ENCODE measurements at places on chromosomes 2 and 18.

DNA sequence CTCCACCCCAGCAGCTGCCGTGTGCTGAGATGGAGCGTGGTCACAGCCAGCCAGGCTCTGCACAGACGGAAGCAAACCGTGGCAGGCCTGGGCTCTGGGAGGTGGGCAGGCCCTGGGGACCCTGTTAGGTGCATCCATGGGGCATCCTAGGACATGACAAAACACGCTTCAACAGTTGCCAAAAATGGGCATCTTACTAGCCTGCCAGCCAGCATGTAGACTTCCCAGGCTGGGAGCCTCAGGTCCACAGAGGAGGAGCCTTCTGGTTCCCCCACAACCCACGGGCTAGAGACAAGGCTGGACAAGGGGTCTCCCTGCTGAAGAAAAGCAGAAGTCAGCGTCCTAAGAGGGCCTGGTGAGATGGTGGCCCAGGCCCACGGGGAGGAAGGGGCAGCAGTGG, 139.5 kb downstream of the HDAC4 start:
- DNase-seq: no peak

- no peak for DNase-seq
These were observed 40.9 kb upstream of the ST8SIA3 start for GRCh38 chr18:57311472-57311871.

GRCh38 chr2:232250246-232251175, 128.0 kb upstream of the ALPP start:
- DNase-seq: no peak

DNA sequence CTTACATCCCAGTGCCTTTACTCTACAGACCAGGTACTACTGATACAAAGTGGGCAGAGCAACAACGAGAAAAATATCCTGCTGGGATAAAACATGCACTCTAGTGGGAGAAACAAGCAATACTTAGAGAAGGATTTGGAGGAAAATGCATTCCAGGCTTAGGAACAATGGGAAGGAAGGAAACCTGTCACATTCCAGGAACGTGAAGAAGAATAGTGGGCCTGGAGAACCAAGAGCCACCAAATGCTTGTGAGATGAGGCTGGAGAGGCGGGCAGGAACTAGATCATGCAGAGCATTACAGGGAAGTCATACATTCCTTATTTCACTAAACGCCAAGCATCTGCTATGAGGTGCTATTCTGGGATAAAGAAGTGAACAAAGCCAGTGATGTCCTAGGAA, 342.3 kb downstream of the DCC start:
- no peak for DNase-seq

- DNase-seq: no peak
These were observed 69.6 kb downstream of the EML4 start for GRCh38 chr2:42238644-42239288.

DNA sequence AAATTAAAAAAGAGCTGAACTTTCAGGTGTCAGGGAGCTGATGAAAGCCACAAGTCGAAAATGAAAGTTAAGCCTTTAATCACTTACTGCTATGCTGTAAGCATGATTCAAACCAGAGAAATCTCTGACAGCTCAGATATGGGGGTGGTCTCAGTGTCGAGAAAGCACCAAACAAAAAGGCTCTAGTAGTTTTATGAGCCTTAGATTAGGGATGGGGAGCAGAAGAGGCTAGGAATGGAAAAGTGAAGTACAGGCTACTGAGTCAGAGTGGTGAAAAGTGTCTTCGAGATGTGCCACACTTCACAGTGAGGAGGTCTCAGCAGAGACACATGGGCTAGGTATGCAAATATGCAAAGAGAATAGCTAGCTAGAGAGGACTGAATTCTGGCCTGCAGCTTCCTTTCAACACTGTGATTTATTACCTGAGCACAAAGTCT, 482.2 kb downstream of the SPAG16 start:
- no peak for DNase-seq

DNA sequence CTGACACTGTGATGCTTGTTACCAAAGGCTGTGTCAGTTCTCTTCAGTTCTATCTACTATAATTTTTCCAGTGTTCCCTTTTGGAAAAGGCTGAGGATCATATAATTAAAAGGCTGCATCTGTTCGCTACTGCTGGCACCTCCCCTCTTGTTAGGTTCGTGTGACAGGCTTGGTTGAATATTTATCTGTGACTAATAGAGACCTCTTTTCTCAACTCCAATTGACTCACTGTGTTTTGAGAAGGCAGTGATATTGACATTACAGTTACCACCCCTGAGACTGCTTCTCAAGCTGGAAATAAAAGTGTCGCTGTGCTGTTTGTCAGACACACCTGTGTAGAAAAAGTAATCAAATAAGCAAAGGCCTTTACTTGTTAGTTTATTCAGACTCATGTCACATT, 205.5 kb upstream of the KCNH7 start:
- DNase-seq: no peak

- DNase-seq: no peak
These were observed 541.7 kb upstream of the MEX3C start for GRCh38 chr18:51739044-51739666.

DNA sequence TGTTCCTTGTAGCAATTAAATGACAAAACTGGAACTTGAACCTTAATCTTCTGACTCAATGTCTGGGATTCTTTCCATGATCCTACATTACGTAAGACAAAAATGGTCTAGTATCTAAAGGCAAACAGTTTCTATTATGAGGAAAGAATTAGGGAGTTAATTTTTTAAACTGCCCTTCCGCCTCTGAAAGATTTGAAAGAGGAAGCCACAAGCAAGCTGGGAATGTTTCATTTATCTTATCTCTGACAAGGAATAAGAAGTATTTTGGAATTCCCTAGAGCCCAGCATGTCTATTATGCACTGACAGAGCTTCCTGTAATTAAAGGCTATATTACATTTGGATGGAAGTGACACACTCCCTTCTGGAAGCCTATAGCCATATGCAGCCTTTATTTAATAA, 558.8 kb upstream of the CDH2 start:
- DNase-seq: peak; percentile 56

DNA sequence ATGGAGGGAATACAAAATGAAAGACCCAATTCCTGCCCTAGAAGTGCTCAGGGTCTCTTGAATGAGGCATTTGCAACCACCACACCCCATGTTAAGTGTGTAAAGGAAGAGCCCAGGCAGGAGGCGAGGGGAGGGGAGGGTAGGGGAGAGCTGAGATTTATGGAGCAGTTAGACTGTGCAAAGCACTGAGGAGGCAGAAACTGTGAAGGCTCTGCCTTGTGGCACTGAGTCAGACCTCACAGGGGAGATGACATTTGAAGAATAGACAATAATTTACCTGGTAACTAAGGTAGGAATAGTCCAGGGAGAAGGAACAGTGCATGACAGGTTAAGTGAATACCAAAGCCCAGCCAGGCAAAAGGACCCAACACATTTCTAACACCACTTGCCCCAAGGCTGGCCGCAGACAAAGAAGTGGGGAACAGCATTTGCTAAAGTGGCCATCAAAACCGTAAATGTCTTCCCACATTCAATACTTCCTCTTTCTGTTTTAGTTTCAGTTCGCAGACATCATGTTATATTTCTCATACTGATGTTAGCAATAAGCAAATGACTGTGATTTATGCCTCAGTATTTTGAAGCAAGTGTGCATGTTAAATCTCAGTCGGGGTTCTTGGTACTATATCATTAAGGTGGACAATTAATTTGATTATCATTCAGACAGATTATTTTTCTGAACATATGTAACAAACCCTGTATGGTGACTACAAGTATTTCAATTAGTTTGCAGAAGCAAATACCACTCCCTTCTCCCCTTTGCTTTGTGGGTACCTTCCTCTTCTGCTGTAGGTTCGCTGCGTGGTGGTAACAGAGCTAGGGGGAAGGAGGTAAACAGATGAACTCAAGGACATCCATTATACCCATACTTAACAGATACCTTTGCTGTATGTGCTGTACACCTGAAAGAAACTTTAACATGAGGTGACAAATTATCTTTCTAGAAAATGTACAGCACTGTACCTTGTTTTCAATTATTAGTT, 27.5 kb downstream of the CDH20 start:
- no peak for DNase-seq

DNA sequence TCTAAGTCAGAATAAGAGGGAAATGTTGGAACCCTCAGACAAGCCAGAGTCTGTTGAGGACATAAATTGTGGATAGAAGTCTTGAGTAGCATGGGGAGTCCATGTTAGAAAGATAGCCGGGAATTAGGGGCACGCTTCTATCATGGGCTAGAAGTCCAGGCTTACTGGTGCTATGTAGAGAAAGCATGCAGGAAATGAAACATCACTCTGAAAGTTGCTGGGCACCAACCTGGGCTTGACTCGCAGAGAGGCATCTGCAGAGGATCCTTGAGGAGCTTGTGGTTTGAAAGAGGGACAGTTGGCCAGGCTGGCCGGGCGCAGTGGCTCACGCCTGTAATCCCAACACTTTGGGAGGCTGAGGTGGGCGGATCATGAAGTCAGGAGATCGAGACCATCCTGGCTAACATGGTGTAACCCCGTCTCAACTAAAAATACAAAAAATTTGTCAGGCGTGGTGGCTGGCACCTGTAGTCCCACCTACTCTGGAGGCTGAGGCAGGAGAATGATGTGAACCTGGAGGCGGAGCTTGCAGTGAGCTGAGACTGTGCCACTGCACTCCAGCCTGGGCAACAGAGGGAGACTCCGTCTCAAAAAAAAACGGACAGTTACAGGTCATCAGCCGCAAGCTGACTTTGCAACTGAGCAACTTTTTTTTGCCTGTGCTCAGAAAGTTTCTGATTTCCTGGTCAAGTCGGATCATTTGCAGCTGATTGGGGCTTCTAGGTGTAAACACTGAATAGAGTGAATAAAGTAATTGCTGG, 24.9 kb downstream of the CERS6 start:
- DNase-seq: no peak

DNA sequence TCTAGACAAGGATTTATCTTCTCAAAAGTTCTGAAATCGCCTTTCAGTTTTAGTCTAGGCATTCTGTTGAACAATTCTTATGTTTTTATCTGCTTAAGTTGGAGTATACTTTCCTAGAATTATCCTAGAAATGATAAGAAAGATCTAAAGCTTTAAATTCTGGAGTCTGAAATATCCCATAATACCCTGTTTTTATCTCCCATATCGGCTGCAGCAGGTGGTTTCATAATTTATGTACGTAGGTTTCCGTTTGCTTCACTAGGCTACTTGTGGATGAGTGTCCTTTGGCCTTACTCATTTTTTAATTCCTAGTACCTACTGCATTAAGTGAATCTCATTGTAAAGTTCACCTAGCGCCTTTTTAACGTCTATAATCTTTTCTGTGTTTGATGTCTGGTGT, 58.5 kb upstream of the MGAT5 start:
- DNase-seq: no peak

DNA sequence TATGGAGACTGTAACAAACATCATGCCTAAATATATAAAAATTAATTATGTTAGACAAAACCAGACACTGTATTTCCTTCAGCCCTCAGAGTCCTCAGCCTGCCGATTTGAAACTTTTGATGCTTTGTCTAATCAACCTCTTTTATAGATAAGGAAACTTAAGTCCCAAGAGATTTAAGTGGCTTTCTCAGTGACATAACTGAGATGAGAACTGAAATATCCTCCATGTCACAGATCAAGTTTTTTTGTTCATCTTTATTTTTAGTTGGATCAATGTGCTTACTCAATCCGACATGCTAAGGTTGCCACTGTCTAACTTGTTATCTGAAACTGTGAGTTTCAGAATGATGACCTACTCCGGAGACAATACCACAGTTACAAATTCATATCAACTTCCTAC, 72.3 kb downstream of the BARD1 start:
- DNase-seq: no peak

DNA sequence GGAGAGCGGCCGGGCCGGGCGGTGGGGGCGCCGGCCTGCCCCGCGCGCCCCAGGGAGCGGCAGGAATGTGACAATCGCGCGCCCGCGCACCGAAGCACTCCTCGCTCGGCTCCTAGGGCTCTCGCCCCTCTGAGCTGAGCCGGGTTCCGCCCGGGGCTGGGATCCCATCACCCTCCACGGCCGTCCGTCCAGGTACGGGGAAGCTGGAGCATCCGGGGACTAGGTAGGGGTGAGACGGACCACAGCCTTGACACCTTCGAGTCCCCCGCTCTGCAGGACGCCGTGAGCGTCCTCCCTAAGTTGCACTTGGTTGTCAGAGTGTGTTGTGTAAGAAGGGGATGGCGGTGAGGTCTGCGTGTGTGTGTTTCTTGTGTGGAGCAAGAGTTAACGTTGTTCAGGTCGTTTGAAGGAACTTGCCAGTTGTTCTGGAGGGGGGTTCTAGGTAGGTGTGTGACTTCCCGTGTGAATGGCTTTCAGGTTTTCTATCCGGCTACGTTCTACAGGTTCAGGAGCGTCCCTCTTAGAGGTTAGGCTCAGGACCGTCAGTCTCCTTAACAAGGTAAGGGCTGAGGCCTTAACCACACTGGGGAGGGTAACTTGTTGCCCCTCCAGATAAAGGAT, 393 bp downstream of the IL1R1 start:
- no peak for DNase-seq

GRCh38 chr2:203596183-203596582, 61.1 kb upstream of the RAPH1 start:
- no peak for DNase-seq

- DNase-seq: no peak
These were observed 72.1 kb downstream of the PSMG2 start for GRCh38 chr18:12774982-12775381.

DNA sequence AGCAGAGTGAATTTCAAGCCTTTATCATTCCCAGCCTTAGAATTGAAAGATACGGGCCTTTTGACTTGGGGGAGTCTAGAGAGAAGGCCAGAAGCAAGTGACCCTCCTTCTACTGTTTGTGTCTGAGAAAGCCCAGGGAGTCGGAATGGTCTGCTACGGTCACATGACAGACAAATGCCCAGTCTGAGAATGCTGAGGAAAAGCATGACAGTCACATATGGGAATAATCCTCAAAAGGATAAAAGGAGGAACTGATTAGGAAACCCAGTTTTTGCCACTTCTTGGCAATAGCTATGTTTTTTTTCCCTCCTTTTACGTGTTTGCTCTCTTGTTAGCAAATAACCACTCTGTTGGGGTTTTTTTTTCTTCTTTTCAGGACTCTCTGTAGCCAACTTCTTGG, 38.1 kb upstream of the HNRNPA3 start:
- DNase-seq: no peak

- DNase-seq: no peak
These were observed 63.9 kb downstream of the COL6A3 start for GRCh38 chr2:237350070-237350469.

DNA sequence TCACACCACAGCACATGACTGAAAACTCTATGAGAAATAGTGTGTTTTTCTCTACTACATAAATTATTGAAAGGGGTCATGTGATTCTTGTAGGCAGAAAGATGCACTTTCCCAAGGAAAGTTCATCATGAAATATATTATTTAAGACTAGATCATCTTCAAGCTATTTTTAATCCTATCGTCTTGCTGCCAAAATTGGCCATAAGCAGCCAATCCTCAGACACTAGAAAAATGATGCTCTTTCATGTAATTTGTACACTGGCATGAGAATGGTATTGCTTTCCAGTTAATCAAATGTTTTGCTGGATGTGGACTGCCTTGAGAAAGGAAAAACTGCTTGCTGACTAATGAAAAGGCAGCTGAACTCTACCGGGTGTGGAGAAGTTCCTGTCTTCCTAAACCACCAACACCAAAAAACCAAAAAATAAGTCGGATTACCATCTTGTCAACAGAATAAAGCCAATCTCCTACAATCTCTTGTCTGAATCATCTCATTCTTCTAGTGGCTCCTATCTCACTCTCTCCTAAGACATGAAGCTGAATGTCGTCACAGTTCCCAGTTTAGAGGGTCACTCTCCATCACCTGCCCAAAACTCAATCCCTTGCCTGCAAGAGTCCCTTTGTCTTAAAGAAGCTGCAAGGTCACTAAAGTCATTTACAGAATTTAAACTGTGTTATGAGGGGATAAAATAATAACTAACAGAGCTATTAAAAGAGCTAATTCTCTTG, 5.3 kb downstream of the BCL2 start:
- DNase-seq: no peak

Data from AG09319 (cell line).